Effector CD4-positive, alpha-beta T cell (primary cell): ENCODE measurements at places on chromosomes 13 and 19.

- peak; percentile 68 for DNase-seq
Observed at GRCh38 chr19:1082165-1082927, 12.8 kb downstream of the POLR2E start.

DNA sequence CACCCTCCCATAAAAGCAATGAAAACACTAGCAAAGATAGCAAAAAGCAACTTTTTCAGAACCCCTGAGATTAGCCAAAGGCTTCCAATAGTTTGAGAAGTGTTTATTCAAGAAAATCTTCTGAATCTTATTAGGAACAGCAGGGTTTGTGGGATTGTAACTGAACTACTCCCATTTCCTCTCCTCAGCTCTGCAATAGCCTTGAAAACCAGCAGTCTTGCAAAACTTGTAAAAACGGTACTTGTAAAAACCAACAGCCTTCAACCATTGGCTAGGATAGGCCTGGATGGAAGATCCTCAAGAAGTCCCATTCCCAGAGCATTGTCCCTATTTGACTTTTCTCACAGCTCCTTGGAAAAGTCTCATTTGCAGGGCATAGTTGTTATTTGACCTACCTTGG lies 12.1 kb downstream of the RNASEH2B start:
- DNase-seq, result no peak

DNA sequence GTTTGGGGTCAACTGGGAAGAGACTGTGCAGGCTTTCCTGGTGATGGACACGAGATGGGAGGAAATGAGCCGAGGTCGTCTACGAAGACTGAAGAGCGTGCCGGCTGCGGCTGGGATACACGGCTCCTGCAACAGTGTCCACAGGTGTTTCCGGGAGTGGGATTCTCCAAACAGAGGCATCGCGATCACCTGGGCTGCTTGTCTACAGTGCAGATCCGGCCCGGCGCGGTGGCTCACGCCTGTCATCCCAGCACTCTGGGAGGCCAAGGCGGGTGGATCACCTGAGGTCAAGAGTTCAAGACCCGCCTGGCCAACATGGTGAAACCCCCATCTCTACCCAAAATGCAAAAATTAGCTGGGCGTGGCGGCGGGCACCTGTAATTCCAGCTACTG lies 11.6 kb upstream of the SLC39A3 start:
- no peak for DNase-seq

DNA sequence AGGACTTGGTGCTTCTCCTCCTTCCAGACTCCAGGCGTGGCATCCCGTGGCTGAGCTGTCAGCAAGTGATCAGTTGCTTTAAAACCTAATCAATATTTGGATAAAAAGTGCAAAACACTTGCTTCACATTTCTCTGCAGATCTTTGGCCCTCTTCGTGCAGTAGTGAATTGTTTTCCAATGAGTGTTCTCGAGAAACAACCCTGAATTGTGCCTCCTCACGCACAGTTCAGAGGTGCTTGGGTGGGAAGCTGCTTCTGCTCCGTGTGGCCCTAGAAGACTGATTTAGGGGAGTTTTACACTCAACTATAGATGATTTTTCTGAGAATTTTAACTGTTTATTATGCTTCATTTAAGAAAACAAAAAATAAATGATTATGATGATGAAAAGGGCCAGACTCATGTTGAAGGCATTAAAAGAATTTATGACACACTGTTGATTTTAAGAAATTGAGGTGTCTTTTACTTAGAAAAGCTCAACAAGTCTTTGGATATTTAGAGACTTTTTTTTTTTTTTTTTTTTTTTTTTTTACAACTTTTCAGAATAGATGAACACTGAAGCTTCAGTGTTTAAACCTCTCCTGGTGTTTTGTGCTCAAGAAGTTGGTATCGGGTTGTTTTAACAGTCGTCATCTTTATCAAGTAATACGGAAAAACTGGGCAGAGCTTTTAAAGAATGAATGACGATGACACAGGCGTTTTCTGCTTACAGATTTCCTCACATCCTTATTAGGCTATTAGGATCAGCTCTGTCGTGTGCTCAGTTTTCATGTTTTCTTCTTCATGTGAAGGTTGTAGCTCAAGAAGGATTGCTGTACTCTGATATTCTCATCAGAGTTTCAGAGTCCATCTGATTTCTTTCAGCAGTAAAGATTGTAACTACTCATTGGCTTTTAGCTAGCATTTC lies 39.5 kb upstream of the TEX29 start:
- no peak for DNase-seq

DNA sequence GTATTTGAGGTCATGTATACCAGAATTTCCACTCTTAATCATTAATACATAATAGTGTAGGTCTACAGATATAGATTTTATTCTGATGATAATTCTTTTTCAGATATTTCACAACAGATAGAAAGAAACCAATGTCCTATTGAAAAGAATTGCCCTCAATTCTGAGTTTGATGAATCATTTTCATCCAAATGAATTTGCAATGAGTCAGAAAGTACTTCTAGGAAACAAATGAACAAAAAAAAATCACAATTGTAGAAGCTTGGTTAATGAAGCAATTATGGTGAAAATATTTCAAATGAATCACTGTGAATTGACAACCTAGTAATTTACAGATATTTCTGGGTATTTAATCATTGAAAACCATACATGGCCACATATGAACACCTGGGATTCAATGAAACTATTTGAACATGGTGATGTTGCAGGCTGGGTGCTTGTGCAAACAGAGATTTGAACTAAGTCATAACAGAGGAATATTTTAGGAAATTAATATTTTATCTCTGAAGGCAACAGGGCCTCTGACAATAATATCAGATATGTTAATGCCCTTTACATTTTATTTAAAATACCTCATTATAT lies 360.9 kb downstream of the SLITRK5 start:
- DNase-seq, result no peak

DNA sequence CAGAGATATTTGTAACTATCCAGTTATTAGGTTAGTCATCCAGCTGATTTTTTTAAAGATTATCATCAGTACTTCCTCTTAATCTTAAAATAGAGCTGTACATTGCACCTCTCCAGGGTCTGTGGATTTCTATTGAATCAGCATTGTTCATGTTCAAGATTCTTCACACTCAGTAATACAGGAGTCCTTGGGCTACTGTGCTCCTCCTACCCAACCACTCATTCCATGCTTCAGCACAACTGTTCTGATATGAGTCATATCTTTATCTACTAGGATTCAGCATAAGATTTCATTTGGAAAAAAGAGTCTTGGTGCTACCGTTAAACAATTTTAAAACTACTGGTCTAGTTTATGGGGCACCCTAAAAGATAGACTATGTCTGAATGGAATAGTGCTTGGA lies 357.8 kb downstream of the DCT start:
- no peak for DNase-seq

GRCh38 chr19:16205205-16206045 lies 7.7 kb downstream of the AP1M1 start:
- DNase-seq, result no peak

- DNase-seq, result no peak
Observed at GRCh38 chr13:20387006-20387405, 138.7 kb downstream of the CRYL1 start.

GRCh38 chr19:8607386-8607785 lies 3.1 kb downstream of the ADAMTS10 start:
- DNase-seq, result no peak

GRCh38 chr19:40982594-40983101 lies 8.4 kb upstream of the CYP2B6 start:
- DNase-seq, result no peak

GRCh38 chr13:35630551-35631275 lies 154.2 kb upstream of the MAB21L1 start:
- no peak for DNase-seq

- no peak for DNase-seq
Observed at GRCh38 chr13:113417008-113417751, 36.1 kb downstream of the ADPRHL1 start.

DNA sequence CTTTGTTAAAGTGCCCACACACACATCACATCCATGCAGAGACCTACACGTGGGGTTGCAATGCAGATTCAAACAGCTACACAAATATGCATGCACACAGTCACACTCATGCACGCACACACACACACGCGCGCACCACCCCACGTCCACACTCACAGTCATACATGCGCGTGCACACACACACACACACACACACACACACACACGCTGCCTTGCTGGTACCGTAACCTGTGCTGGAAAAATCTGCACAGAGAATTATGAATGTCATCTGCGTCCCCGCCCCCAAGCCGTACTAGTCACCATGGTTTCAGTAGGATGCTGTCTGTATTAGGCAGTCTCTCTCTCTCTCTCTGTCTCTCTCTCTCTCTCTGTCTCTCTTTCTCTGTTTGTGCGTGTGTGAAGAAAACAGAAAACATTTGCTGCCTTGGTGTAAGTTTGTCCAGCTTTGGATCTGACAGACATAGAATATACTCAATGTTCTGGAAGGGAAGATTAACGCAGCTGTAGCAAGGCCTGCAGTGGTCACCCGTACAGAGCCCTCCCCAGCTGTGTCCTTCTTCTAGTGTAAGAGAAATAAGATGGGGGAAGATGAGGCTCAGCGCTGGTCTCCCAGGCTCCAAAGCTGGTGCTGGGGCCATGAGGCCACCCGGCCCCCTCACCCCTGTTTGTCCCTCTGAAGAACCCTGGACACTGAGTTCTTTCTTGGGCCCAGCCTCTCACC lies 26.4 kb upstream of the DPP9 start:
- DNase-seq, result no peak

- DNase-seq, result no peak
Observed at GRCh38 chr13:43831088-43831487, 44.3 kb upstream of the ENOX1 start.

DNA sequence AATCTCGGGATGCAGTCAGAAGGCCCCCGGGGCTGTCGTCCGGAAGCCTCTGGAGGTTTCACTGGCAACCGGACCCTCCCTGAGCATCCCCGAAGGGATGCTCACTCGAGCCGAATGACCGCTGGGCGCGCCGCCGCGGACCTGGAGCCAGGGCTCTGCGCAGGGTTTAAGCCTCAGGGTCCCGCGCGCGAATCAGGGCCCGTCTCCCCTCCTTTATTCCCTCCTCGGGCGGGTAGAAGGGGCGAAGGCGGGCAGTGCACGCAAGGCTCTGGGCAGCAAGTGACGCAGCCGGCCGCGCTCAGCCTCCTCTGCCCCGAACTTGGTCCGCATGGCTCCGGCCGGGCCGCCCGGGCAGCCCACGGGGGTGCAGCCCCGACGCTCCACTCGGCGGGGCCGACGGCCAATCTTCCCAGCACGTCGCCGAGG lies 572 bp downstream of the SHISA2 start:
- no peak for DNase-seq

- no peak for DNase-seq
Observed at GRCh38 chr19:46825731-46826055, 25.0 kb downstream of the AP2S1 start.
